ENCODE measurements at places on chromosomes 11 and 22.

DNA sequence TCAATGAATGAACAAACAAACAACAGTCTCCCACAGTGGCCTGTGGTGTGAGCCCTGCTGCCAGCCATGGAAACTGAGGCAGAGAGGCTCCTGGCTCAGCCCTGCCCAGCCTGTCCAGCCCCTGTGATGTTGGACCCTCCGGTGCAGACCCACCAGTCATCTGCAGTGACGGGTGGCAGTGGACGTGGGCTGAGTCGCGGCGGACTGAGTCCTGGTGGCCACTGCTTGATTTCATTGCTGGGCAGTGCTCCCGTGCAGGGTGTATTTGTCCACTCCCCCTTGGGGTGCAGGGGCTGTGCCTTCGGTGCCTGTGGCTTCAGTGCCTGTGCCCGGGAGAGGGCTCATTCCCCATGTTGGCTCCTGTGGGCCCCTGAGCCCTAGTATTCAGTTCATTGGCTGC lies 31.9 kb upstream of the MUC5AC start:
- no peak for DNase-seq

DNA sequence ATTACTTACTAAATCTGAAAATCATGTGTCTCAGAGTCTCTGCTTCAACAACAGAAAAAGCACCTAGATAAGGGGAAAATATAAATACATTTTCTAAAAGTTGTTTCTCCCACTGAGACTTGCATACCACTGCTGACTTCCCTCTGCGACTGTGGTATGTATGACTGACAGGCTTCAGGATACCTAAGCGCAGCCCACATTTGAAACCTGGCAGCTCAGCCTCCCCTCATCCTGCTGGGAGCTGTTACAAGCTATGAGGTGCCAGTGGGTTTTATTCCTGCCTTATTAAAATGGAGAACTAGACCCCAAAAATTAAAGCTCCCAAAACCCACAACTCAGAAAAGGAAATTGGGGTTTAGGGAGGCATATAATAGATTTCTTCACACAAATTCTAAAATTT lies 133.6 kb downstream of the RAB38 start:
- no peak for DNase-seq

GRCh38 chr11:130940706-130941105 lies 24.4 kb upstream of the SNX19 start:
- no peak for DNase-seq

- DNase-seq = no peak
Observed at GRCh38 chr11:126815111-126815510, 185.5 kb downstream of the KIRREL3 start.

GRCh38 chr11:77813256-77813655 lies 7.3 kb downstream of the RSF1 start:
- DNase-seq = no peak

DNA sequence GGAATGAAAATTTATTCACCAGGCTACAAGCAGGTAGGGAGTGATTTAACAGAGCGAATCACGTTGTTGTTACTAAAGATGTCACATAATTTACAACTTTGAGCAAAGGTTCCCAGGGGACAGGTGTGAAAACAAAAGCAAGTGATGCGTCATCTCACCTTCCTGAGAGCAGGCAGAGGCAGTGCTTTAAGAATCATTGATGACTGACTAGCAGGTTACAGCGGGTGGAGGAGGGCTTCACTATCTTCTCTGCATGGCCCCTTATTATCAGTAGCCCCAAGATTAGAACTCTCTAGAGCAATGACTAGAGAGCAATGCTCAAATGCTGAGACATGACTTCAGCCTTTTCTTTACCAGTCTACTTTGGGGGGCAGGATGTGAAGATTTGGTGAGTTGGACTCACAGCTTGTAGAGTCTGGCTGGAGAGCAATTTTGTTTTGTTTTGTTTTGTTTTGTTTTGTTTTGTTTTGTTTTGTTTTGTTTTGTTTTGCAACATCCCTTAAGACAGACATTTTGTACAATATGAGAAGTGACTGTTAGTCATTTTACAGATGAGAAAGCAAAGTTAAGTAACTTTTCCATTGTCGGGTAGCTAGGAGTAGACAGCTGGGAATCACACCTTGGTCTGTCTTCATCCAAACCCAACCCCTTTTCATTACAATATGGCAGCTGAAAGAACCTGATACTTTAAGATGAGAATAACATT lies 84.8 kb downstream of the SLC1A2 start:
- no peak for DNase-seq

DNA sequence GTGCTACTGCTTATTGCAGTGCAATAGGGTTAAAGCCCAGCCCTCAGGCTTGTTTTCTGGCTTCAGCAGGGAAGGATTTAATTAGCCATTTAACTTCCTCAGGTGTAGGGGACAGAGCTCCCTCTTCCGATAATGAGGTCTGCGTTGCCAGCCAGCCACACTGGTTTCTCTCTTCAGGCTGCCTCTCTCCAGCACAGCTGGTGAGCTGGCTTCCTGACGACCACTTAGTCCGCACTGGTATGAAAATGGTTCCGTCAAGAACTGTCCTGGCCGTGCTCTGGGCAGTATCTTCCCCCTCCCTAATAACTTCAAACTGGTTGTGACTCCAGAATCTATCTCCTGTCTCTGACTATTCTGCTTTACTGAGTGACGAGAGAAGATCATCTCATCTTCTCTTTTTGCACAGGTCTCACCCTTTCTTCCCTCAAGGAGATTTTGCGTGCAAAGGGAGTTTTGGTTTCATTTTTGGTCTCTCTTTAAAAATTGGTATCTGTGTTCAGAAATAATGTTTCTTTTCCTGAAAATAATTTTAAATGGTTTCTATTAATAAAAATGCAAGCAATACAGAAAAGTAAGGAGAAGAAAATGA lies 49.2 kb downstream of the CNTN5 start:
- DNase-seq = no peak

DNA sequence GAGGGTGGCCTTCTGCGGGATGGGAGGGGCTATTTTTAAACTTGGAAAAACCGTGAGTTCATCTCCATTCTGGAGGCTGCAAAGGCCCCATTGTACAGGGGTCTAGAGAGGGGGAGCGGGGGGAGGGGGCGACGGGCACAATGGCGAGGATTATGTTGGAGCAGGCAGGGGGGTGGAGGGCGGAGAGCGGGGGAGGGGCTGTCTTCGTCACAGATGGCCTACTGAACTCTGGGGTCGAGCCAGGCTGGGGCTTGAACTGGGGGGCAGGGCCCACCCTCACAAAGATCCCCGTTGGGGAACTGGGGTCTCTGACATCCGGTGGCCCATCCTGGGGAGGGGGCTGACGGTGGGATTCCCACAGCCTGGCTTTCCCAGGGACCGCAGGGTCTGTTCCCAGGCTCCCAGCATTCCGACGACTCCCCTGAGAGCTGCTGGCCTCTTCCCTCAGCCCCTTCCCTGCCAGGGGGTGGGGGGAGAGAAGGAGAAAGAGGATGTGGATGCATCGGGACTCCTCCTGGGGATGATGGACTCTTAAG lies 3.4 kb upstream of the MCAM start:
- DNase-seq = no peak

- DNase-seq = no peak
Observed at GRCh38 chr22:27705408-27706080, 96.0 kb downstream of the MN1 start.

DNA sequence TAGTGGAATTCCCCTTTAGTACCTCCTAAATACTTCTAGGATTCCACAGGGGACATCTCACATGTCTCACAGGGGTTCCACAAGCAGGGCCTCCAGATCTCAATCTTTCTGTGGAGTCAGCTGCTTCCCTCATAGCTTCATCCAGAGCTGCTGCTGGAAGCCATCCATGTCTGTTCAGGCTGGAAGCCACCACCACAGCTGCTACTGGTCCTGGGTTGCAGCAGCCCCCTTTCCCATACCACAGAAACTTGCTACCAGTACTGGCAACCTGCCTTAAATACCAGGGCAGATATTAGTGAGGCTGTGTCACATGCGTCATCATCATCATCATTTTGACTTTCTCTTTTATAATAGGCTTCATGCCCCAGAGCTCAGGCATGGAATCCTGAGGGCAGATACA lies 242.7 kb upstream of the NCAM1 start:
- no peak for DNase-seq

DNA sequence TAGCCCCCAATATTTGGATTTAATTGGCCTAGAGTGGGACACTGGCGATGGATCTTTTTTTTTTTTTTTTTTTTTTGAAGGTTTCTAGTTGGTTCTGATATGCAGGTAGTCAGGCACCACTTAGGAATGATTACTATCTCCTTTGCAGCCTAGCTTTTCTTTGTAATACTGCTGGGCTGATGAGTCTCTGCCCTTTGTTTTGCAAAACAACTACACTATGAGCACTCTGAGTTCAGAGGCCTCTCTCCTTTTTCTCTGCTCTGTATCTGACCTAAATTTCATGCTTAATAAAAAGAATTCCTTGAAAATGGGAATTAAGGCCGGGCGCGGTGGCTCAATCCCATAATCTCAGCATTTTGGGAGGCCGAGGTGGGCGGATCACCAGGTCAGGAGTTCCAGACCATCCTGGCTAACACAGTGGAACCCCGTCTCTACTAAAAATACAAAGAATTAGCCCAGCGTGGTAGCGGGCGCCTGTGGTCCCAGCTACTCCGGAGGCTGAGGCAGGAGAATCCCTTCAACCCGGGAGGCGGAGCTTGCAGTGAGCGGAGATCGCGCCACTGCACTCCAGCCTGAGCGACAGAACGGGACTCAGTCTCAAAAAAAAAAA lies 1312.3 kb downstream of the FAM181B start:
- DNase-seq = no peak

GRCh38 chr11:75520688-75521087 lies 5.1 kb downstream of the GDPD5 start:
- no peak for DNase-seq

- no peak for DNase-seq
Observed at GRCh38 chr11:49995565-49995964, 13.2 kb upstream of the OR4C12 start.

DNA sequence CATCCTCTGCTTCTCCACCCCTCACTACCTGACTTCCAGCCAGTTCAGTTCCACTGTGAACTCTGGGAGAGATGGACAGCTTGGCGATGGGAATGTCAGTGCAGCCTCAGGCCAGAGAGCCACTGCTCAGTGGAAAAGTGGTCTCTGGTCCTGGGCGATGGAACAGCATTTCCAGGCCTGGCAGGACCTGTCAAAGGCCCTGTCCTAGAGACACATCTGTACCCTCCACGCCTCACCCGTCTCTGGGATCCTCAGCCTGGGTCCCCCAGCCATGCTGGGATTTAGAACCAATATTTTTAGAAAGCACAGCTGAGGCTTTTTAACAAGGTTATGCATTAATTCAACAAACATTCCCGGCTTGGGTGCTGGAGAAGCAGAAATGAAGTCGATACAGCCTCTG lies 165.7 kb downstream of the MN1 start:
- no peak for DNase-seq

DNA sequence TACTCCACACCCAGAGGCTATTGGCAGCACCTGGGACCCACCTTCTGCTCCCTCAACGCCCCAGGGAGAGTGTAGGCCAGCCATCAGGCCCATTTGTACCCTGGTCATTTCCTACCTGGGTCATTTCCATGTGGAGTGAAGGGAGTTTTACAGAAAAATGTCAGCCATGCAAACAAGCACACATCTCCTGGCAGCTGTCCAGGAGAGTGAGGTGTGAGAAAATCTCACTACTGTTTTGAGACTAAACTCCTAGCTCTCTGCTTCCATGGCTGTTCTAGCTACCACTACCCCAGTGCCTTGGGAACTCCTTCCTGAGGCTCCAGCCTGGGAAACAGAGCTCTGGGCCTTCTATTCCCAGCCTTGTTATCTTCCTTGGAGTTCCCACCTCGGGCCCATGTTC lies 2.8 kb upstream of the TMPRSS13 start:
- DNase-seq = no peak

- no peak for DNase-seq
Observed at GRCh38 chr11:118076754-118077281, at the start of gene TMPRSS4. Gene TMPRSS4 (plus strand): TSS chr11:118077078. CDS start chr11:118077303, 225 bp downstream.
